Activated naive CD8-positive, alpha-beta T cell treated with anti-CD3 and anti-CD28 coated beads, Interleukin-2, amount 10 ng/mL, durations not matched to agents 7 days and 5 days (primary cell): ENCODE measurements at places on chromosomes 13 and 19. TPM values are rescaled to one million over a fixed set of nuclear protein-coding genes. Genes with fewer than 3 reads are reported as not detected.

DNA sequence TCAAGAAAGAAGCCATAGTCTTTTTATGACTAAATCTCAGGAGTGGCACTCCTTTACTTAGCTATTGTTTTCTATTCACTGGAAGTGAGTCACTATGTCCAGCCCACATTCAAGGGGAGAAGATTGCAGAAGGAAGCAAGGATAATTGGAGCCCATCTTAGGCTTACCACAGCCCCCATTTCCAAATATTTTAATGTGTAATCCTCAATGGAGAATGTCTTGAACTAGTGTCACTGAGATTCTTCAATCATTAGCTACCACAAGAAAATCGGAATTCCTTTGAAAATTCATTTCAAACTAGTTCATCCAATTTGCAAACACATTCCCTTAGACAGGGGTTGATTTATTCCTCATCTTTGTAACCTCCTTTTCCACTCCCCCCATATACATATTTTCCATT is 84.7 kb downstream of the DLEU7 start:
- H3K27me3 ChIP-seq: peaks cover 3% of the 10 kb centered on the region
- DNase-seq: no peak
- H3K4me3 ChIP-seq: no peak overlapping the region
- H3K4me1 ChIP-seq: peaks cover 9% of the 10 kb centered on the region
- H3K36me3 ChIP-seq: no peaks in the 10 kb centered on the region

The ZNF560 gene
- 0.34 TPM for total RNA-seq

DNA sequence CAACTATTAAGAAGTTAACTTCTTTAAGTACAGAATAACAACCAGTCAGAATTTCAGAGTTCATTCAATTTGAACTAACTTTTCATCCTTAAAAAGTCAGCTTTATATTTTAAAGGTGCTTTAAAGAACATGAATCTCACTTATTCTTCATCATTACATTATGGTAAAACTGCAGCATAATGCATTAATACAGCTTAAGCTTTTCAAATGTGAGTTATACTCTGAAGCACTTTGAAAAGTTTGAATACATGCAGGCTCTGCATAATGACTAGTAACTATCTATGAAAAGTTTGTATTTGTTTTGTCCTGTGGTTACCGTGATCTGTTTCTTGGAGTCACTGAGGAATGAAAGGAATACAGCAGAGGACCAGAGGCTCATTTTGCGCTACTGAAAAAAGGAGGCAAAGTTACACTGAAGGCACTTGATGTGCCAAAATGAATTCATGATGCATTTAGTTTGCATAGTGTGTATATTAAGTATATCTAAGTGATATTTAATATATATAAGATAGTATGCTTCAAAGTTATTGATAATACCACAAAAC is 4.1 kb downstream of the PCDH17 start:
- DNase-seq: no peak
- peaks cover 38% of the 10 kb centered on the region for H3K27me3 ChIP-seq
- H3K27ac ChIP-seq: no peak overlapping the region
- H3K4me3 ChIP-seq: no peak overlapping the region

DNA sequence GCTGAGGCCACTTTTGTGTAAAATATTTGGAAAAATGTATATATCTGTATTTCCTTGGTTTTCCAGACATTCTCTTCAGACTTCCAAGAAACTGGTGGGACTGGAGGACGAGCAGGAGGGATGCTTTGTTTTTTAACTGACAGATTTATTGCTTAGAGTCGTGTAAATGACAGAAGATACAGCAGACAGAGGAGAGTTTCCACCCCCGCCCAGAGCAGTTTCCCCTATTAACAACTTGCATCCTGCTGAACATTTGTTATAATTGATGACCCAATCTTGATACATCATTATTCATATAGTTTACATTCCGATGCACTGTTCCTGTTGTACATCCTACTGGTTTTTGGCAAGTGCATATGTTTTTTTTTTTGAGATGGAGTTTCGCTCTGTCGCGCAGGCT is 7.1 kb upstream of the DOCK6 start:
- DNase-seq: no peak
- H3K4me1 ChIP-seq: peaks cover 5% of the 10 kb centered on the region
- no peak overlapping the region for H3K27ac ChIP-seq
- no peaks in the 10 kb centered on the region for H3K36me3 ChIP-seq
